Liver (tissue), 10 donors: ENCODE measurements at places on chromosomes 11 and 22. TPM values are rescaled to one million over a fixed set of nuclear protein-coding genes. Genes with fewer than 3 reads are reported as not detected.

Gene YPEL4
- 0.14 TPM for polyA plus RNA-seq

Gene PHOX2A
- polyA plus RNA-seq = not detected

Gene CHST1
- polyA plus RNA-seq = 0.81 TPM

Gene PATE2
- not detected for polyA plus RNA-seq

Gene MS4A4A
- polyA plus RNA-seq = 9.5 TPM

Gene PLEKHA7
- 7.3 TPM for polyA plus RNA-seq

Gene UCP3
- 0.21 TPM for polyA plus RNA-seq

Gene PPFIBP2
- 19.6 TPM for polyA plus RNA-seq

Gene MS4A6E
- not detected for polyA plus RNA-seq

Gene HDAC10
- polyA plus RNA-seq = 6.2 TPM

Gene LIF
- 0.10 TPM for polyA plus RNA-seq

Gene PTPRJ
- 4.1 TPM for polyA plus RNA-seq

Gene MUC5AC
- polyA plus RNA-seq = not detected

Gene AMPD3
- polyA plus RNA-seq = 0.40 TPM

Gene NAALADL1
- 1.7 TPM for polyA plus RNA-seq

Gene OR5F1
- polyA plus RNA-seq = not detected

Gene TPCN2
- 6.4 TPM for polyA plus RNA-seq

Gene NXPE2
- polyA plus RNA-seq = not detected

Gene DMC1
- polyA plus RNA-seq = not detected

Gene MMP12
- polyA plus RNA-seq = not detected

Gene SYT8
- polyA plus RNA-seq = 0.99 TPM

Gene ENTHD1
- not detected for polyA plus RNA-seq

Gene VSIG2
- 1.3 TPM for polyA plus RNA-seq

Gene PVALB
- 1.3 TPM for polyA plus RNA-seq

Gene RFPL2
- polyA plus RNA-seq = not detected

Gene ACCS
- polyA plus RNA-seq = 9.2 TPM

Gene DNAJC4
- 22.7 TPM for polyA plus RNA-seq

Gene FAT3
- 0.06 TPM for polyA plus RNA-seq

Gene POLR2L
- polyA plus RNA-seq = 152 TPM

Gene TTLL1
- 1.2 TPM for polyA plus RNA-seq

Gene HTATIP2
- 93.6 TPM for polyA plus RNA-seq

Gene GRM5
- not detected for polyA plus RNA-seq

Gene CBLIF
- not detected for polyA plus RNA-seq

Gene HPS5
- polyA plus RNA-seq = 21.9 TPM

Gene ZNF195
- 12.4 TPM for polyA plus RNA-seq

Gene OR10AG1
- polyA plus RNA-seq = not detected

Gene ZFTA
- 1.7 TPM for polyA plus RNA-seq

Gene C11orf91
- not detected for polyA plus RNA-seq

Gene PANX3
- not detected for polyA plus RNA-seq

Gene ISX
- 0.03 TPM for polyA plus RNA-seq

Gene TMEM191B
- 0.07 TPM for polyA plus RNA-seq

Gene UPB1
- polyA plus RNA-seq = 50.0 TPM

Gene LMNTD2
- polyA plus RNA-seq = 1.6 TPM

Gene CCDC73
- polyA plus RNA-seq = 0.43 TPM

Gene JAML
- polyA plus RNA-seq = 3.4 TPM

Gene KRTAP5-2
- 0.08 TPM for polyA plus RNA-seq

Gene KDM4D
- 0.11 TPM for polyA plus RNA-seq

Gene HOATZ
- polyA plus RNA-seq = not detected

Gene FOLR2
- polyA plus RNA-seq = 9.4 TPM

Gene KRTAP5-10
- not detected for polyA plus RNA-seq

Gene SLC25A17
- polyA plus RNA-seq = 9.9 TPM

Gene OLFML1
- 2.9 TPM for polyA plus RNA-seq

Gene SCUBE2
- polyA plus RNA-seq = not detected

Gene APOA4
- 382 TPM for polyA plus RNA-seq

Gene KCNK4
- not detected for polyA plus RNA-seq

Gene ARHGAP8
- 1.4 TPM for polyA plus RNA-seq
